ENCODE measurements at places on chromosomes 3 and 15.

GRCh38 chr3:119329551-119329950 lies 35.4 kb downstream of the ARHGAP31 start:
- peak; percentile 8 for DNase-seq

DNA sequence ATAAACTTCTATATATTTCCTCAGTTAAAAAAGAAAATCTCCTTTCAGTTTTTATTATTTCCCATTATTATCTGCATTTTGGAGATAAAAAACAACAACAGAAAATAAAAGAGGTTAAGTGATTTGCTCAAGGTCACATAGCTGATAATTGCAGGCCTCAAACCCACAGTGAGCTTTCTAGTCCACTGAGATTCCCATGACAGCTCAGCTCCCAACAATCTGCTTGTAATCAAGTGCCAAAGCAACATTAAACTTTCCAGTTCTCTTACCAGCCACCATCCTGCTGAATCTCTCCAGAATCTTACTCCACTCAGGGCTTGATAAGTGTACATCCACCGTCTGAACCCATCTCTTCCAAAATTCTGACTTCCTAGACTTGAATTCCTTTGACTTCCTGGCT lies 318.2 kb upstream of the SEMA6D start:
- DNase-seq = no peak

GRCh38 chr3:124714223-124714853 lies 15.9 kb upstream of the UMPS start:
- DNase-seq = no peak

GRCh38 chr3:151437906-151438305 lies 23.0 kb downstream of the IGSF10 start:
- DNase-seq = no peak

GRCh38 chr15:60703207-60703933 lies 224.4 kb upstream of the ICE2 start:
- DNase-seq = no peak

DNA sequence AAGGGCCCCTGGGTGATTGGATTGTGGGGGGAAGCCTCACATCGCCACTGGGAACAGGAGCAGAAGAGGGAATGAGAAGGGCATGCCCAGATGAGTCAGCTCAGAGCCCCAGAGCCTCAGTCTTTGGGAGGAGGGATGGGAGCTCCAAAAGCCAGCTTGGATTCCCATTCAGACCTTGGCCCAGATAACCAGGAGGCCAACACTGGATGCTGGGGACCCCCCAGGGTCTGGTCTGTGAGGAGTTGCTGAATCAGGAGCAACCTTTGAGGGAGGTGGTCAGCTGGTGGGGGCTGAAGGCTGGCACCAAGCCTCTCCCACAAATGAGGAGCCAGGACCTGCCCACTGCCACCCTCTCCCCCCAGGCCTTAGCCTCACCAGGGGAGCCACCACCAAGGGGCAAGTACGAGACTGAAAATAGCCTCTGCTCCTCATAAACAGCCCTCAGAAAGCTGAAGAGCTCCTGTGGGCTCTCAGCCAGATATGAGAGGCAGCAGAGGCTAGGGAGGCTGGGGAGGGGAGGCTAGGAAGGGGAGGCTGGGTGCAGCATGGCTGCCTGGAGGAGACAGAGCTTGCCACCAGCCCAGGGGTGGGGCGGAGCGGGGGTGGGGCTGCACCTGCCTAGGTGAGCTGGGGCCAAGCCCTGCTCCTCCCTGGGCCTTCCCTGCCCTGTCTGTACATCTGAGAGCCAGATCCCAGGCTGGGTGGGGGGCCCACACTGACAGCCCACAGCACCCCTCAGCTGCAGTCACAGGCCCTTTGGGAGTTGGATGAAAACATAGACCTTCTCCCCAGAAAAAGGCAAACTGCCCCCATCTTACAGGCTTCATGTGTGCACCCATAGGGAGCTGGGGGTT lies 99.8 kb downstream of the SEC22A start:
- no peak for DNase-seq

- DNase-seq = no peak
These were observed 32.9 kb downstream of the GTF2E1 start for GRCh38 chr3:120775411-120775810.

GRCh38 chr3:174715386-174715785 lies 143.7 kb upstream of the NAALADL2 start:
- no peak for DNase-seq

DNA sequence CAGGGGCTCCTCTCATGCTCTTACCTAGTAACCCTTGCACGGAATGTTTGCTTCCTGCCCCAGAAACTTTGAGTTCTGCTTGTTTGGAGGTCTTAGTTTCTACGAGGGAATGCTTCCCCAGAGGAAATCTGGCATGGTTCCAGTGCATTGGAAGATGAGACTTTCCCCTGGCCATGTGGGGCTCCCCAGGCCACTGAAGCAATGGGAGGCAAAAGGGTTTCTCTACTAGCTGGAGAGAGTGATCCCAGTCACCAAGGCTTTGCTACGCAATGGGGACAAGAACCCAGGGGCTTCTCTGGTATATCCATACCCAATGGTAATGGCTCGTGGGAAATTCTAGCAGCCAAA lies 44.2 kb upstream of the RPL32 start:
- DNase-seq = no peak

GRCh38 chr3:189927975-189928895 lies 192.5 kb downstream of the P3H2 start:
- DNase-seq = no peak

DNA sequence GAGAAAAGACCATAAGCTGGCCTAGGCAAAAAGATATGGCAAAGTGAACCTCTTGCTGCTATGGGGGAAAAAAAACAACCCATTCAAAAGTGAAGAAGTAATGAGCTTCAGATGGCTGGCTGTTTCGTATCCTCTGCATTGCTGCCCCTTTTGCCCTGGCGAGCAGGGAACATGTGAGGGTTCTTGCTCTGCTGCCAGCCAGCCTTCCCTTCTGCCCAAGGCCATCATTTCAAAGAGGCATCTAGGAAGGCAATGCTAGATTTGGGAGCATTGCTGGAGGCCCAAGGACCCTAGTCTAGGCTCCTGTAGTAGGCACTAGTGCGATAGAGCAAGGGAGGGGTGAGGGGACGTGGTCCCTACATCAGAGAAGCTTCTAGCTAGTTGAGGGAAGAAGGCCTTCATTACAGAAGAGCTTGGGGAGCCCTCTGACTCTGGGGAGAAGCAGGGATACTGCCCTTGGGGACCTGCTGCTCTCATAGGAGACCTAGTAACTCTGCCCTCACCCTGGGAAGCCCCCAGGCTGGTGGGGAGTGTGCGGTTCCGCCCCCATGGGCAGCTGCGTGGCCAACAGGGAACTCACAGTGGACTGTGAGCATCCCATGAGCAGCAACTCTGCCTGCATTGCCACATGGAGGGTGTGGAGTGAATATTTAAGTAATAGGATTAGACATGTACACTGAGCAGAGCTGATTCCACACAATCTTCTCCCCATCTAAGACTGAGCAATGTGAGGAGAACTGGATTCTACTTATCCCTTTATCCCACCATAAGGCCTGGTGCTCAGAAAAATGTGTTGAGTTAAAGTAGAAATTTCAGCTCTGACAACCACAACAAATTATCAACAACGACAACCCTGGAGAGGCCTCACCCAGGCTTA lies 21.3 kb downstream of the ITGA11 start:
- no peak for DNase-seq

DNA sequence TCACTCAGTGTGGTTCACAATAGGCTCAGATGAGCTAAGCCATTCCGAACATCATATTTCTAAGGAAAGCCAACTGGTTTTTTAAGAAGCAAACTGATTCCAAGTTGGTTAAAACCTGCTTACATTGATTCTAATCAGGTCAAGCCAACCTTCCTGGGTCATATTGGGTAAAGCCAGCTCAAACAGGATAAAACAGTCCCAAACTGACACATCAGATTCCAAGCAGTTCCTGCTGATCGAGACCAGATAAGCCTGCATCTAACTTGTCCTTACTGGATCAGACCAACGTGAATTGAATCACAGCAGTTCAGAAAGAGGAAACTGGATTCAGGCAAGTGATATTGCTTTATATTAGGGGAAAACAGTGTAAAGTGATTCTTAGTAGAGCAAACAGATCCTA lies 18.6 kb upstream of the THSD4 start:
- no peak for DNase-seq

DNA sequence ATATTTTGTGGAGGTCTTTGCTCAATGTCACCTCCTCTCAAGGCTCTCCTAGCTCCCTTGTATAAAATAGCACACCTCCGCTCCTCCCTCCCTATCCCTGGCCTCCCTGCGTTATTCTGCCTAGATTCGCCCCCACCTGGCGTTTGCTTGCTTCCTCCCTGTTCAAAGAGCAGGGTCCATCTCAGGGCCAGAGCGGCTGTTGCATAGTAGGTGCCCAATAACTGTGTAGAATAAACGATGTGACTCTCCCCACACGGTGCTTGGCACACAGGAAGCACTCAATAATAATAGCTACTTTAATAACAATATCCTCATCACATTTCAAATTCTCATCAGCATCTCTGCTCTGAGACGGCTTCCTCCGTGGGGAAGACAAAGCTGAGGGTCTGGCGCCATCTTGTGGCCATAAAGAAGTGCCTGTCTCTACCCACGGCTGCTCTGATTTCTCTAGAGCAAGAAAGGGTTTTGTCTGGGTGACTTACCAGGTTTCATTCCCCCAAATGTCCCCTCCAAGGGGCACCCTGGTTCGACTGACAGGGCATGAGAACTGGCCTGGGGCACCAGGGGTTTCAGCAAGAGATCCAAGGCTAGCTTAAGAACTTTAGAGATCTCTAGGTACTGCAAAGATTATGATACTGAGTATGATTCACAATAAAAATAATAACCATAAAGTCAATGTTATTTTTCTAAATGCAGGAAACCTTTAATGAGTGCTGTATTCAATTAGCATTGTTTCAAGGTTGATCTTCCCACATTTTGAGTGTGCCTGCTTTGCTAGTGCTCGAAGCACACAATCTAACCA lies 16.1 kb downstream of the CD276 start:
- DNase-seq = peak; percentile 73

GRCh38 chr3:139937674-139938279 lies 2.8 kb downstream of the CLSTN2 start:
- peak; percentile 23 for DNase-seq

DNA sequence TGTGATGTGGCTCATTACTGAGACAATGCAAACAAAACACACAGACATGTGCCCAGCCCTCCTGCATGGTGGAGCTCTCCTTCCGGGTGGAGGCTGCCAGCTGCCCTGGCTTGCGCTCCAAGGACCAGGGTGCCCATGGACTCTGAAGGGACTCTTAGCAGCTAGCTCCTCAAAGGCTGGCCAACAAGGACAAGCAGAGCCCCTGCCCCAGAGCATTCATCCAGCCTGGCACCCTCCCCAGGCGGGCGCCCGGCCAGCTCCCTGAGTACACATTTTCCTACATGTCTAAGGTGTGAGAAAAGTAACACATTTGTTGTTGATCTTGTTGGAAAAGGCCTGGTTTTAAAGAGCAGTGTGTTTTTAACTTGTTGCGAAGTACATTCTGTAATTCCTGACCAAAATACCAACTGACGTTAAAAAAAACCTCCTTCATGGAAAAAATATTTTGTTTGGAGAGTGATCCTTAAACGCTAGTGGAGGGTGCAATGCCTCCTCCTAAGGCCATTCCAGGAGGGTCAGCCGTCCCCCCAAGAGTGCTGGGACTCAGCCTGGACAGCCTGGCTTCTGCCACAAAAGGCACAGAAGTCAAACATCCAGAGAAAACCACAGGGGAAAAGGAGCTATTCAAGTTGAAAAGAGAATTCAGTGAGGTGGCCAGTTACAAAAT lies 86.9 kb downstream of the KLF15 start:
- DNase-seq = peak; percentile 25

- DNase-seq = no peak
These were observed 6.7 kb downstream of the PCYT1A start for GRCh38 chr3:196280689-196281440.

DNA sequence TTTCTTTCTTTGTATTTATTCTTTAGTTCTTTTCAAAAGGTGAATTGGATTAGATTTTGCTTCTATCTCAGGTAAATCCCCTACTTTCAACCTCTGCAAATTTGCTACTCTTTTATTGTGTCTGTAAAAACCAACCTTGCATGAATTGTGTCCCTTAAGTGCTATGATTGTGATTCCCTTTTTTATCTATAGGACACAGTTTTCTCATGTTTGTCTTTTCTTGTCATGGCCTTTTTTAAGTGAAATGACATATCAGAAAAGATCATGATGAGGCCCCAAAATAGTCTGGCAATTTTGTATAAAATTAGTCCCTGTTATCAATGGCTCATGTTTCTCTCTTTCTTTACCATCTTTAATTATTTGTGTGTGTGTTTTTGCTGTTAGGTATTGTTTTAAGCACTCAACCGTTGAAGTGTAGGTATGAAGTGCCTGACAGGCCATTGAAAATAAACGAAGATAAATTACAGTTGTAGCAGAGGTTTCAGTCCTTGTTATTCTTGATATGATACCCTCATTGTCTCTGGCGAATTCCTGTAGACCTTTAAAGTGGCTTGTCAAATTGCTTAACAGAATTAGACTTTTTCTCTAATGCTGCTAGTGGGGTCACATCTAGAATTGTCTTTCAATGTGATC lies 184.3 kb downstream of the UBE2E2 start:
- no peak for DNase-seq

DNA sequence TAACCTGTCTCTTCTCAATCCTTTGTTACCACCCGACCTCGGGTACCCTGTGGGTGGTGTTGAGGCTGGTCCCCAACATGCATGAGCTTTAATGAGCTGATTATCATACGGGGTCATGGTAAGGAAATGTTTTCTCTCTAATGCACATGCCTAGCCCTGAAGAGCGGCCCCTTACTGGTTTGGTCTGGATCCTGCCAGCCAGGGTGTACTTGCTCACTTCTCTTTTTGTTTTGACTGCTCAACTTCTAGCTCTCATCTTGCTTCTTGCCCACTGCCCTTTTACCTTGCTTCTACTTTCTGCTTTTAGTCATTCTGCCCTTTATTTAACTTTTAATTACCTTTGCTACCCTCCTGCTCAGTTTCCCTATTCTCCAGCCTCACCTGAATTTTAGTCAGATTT lies 44.3 kb upstream of the ACAD9 start:
- no peak for DNase-seq

GRCh38 chr3:133928136-133928893 lies 32.6 kb upstream of the RAB6B start:
- DNase-seq = no peak

- DNase-seq = no peak
These were observed 189.2 kb downstream of the RSL24D1 start for GRCh38 chr15:55007561-55007960.

GRCh38 chr3:105533960-105534359 lies 167.3 kb downstream of the ALCAM start:
- DNase-seq = no peak

- DNase-seq = no peak
These were observed 555.8 kb upstream of the ALCAM start for GRCh38 chr3:104810896-104811295.

DNA sequence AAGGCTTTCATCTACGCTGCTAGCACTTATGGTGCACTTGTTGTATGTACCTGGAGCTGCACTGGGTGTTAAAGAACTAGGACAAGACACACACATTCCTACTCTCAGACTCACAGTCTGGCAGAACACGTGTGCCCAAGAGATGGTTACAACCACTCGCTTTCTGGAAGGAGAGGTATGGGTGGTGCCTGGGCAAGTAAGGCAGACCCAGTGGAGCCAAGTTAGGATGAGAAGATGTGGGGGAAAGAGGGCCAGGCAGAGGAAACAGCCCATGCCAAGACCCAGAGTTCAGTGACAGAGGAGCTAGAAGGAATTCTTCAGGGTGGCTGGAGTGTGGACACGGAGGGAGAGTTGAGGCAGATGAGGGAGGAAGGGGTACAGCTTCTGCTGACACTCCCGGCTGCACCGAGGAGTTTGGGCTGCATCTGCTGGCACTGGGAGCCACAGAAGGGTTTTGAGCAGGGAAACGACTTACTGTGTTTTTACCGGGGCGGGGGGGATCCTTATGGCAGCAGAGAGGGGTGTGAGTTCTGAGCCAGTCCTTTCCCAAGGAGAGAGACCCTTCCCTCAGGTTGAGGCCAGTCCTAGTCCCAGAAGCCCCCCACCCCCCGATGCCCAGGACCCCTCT lies 59.0 kb downstream of the GRIP2 start:
- no peak for DNase-seq

Data from cerebellum (tissue), 4 donors.